ENCODE measurements at places on chromosomes 4 and X. TPM values are rescaled to one million over a fixed set of nuclear protein-coding genes. Genes with fewer than 3 reads are reported as not detected.

GRCh38 chr4:102405821-102406401, 60.6 kb upstream of the SLC39A8 start:
- H3K4me3 ChIP-seq: no peak overlapping the region
- no peak overlapping the region for H3K27ac ChIP-seq
- no peaks in the 10 kb centered on the region for H3K27me3 ChIP-seq
- no peaks in the 10 kb centered on the region for H3K36me3 ChIP-seq
- H3K4me1 ChIP-seq: no peaks in the 10 kb centered on the region

The KLKB1 gene
- total RNA-seq: 0.29 TPM

DNA sequence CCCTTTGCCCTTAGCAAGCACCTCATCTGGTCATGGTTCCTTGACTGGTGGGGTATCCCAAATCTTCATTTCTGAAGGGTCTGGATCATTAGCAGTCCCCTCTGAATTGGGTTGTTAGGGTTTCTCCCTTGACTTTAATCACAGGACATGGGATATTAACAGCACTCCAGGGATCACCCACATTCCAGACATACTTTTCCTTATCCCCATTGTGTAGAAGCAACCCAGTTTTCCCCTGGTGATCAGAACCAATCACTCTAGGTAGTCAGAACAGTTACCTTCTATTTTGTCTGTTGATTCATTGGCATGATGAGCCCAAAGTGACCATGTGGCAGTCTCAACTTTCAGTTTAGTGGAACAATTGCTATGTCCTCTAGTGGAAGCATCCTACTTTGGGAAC, 29.1 kb upstream of the GRSF1 start:
- H3K27ac ChIP-seq: no peak overlapping the region
- H3K27me3 ChIP-seq: no peaks in the 10 kb centered on the region
- H3K36me3 ChIP-seq: no peaks in the 10 kb centered on the region

DNA sequence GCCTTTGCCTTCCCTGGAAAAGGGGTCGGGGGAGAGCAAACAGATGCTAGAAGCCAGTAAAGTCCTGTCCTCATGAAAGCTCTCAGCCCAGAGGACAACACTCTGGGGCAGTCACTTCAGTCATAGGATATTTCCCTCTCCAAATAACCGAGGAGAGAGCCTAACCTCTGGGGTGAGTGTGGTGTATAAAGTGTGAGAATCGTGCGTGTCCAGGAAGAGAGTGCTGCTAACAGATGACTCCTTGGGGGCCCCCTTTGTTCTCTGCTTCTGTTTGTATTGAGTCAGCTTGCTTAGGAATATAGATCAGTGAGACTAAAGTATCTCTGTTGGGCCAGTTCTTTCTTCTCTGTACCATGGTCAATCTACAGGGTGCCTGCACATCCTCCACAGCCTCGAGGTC, 247.2 kb downstream of the PALLD start:
- peaks cover 30% of the 10 kb centered on the region for H3K4me1 ChIP-seq
- no peak for DNase-seq
- H3K27me3 ChIP-seq: no peaks in the 10 kb centered on the region
- no peak overlapping the region for H3K4me3 ChIP-seq

DNA sequence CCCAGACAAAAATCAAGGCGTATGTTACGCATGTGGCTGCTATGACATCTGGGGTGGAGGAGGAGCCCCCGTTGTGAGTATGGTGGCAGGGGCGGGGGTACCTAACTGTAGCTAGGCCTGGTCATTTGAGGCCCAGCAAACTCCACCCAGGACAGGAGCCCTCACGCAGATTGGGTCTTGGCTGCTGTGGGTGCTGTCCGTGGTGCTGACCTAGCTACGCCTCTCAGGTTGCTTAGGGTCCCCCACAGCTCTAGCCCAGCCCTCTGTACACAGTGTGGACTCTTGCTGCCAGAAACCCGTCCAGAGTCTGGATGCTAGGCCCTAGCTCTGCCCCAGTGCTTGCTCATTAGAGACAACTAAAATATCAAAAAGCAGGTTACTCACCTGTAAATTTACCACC, 146.7 kb upstream of the PSAPL1 start:
- no peaks in the 10 kb centered on the region for H3K36me3 ChIP-seq
- H3K27ac ChIP-seq: no peak overlapping the region
- peaks cover 2% of the 10 kb centered on the region for H3K27me3 ChIP-seq

The C4orf51 gene
- not detected for total RNA-seq

DNA sequence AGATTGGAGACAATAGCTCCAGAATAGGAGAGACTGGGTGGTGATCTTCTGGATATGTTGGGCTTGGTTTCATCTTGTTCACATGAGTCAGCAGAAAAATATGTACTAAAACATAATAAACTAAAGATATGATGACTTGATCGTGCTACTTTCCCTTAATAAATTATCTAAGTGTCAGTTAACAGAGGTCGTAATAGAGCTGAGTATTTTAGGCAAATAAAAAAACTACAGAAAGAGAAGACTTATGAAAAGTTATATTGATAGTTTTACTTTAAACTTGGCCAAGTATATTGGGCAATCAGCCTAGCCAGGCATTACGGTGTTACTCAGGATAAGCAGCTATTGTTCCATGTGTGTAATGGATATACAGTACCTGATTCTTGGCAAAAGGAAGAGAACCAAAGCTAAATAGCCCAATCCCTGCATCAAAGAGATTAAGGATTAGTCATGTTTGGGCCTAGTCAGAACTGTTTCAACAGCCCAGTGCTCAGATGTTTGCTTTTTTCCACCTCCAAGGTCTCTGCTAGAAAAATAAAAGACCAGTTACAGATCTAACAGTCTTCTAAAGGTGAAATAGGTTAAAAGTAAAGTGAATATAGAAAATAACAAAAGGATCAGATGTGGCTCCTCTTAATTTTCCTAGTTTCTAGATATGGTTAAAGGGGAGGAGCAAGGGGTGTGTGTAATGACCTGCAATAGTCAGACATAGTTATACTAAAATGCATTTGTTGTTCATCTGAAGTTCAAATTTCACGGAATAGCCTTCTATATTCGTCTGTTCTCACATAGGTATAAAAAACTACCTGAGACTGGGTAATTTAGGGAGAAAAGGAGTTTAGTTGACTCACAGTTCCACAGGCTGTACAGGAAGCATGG, 262.6 kb downstream of the ADGRL3 start:
- no peaks in the 10 kb centered on the region for H3K27me3 ChIP-seq
- DNase-seq: no peak
- no peak overlapping the region for H3K27ac ChIP-seq
- no peaks in the 10 kb centered on the region for H3K4me1 ChIP-seq
- no peak overlapping the region for H3K4me3 ChIP-seq

The GRSF1 gene
- total RNA-seq: 144 TPM

- H3K4me1 ChIP-seq: no peaks in the 10 kb centered on the region
- H3K27me3 ChIP-seq: no peaks in the 10 kb centered on the region
- H3K27ac ChIP-seq: no peak overlapping the region
- no peak for DNase-seq
Measured at GRCh38 chrX:42127563-42127962, 204.2 kb upstream of the CASK start.

DNA sequence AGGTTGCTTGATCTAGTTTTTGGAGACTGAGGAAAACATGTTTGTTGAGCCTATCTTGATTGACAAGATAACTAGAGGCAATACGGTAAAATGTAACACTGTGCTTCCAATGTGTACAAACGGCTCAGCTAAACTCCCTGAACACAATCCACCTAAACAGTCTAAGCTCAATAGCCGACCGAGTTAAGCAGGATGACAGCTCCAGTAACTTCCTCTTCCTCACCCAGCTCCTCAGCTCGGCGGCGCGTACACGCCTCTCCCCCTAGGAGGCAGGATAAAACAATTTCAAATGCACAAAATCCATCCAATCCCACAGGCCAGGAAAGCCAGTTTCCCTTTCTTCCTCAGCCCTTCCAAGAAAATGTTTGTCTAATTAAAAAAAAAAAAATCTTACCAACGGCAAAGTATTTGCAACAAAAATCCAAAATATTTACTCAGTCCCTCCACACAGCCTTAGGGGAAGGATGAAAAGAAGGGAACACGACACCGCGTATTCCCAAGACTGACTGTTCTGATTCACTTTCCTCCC, 1.0 kb downstream of the CNOT6L start:
- peak overlapping the region; percentile 96 for H3K27ac ChIP-seq
- DNase-seq: peak; percentile 81
- H3K4me1 ChIP-seq: peaks cover 68% of the 10 kb centered on the region
- no peaks in the 10 kb centered on the region for H3K27me3 ChIP-seq

The WDFY3 gene
- total RNA-seq: 38.2 TPM

The MAGEA8 gene
- total RNA-seq: not detected

DNA sequence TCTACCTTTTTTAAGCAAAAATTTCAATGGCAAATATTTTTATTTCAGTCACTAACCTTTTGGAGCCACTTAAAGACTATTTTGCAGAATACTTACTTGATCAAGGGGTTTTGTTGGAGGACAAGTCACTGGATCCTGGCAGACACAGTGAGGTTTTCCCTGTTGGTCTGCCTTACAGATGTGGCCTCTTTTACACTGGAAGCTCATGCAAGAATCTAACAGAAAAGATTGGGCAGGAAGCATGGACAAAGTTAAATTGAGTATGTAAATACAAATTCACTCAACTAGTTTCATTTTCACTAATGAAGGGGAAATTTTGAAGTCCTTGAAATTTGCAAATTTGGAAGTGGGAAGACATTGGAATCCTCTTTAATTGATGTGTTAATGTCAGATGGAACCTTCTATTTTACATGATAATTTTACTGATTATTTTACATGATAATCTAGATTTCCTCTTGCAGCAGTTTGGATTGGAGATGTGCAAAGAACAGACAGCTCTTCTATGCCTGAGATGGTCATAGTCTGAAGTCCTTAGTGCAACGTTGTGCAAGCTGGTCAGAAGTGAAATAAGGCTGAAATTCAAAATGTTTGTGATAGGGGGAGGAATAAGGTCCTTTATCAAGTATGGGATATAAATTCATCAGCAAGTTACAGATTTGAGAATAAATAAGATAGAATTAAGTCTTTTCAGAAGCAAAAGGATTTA, 38.4 kb downstream of the SPARCL1 start:
- H3K36me3 ChIP-seq: peaks cover 6% of the 10 kb centered on the region
- no peaks in the 10 kb centered on the region for H3K27me3 ChIP-seq
- DNase-seq: no peak
- H3K4me1 ChIP-seq: peaks cover 6% of the 10 kb centered on the region
- no peak overlapping the region for H3K4me3 ChIP-seq
- no peak overlapping the region for H3K27ac ChIP-seq

DNA sequence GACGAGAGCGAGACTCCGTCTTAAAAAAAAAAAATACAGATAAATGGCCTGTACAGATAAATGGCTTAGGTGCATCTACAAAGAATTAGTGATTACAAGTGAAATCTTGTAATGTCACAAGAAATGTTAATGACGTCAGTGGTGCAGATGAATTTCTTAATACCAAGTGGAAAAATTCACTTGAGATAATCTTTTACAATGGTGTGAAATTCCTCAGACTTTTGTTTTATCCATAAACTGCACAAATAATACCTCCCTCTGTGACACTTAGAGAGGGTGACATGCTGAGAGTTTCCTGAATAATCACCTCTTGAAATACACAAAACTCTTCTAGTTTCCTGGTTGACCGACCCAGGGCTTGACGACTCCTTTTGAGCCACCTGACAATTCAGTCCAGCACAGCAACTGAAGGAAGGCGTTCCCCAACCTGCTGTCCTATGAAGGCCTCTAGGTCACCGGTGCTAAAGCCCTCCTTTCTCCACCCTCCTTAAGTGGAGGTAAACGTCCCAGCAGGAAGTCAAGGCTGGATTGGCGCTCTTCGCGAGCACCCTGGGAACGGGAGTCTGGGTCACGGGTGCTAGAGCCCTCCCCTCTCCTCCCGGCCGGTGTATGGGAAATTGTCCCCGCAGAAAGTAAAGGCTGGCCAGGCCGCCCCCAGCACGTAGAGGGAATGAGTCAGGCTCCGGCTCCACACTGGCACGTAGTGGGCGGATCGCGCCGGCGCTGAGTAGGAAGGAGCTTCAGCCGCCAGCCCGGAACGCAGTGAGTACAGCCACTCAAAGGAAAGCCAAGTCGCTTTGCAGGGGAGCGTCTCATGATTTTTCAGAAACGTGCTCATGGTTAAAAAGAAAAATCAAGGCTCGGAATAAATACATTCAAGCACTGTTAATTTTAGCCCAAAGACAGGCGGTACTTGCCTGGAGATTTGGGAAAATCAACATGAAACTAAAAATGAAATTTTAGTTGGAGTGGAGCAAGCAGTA, at the start of gene TMEM144:
TMEM144 (plus strand) TSS at position 662 of the 983 bp plus-strand sequence. CDS start 2,182 bp downstream, outside the sequence.
- peaks cover 9% of the 10 kb centered on the region for H3K4me1 ChIP-seq
- no peaks in the 10 kb centered on the region for H3K36me3 ChIP-seq
- DNase-seq: peak; percentile 92
- no peaks in the 10 kb centered on the region for H3K27me3 ChIP-seq

DNA sequence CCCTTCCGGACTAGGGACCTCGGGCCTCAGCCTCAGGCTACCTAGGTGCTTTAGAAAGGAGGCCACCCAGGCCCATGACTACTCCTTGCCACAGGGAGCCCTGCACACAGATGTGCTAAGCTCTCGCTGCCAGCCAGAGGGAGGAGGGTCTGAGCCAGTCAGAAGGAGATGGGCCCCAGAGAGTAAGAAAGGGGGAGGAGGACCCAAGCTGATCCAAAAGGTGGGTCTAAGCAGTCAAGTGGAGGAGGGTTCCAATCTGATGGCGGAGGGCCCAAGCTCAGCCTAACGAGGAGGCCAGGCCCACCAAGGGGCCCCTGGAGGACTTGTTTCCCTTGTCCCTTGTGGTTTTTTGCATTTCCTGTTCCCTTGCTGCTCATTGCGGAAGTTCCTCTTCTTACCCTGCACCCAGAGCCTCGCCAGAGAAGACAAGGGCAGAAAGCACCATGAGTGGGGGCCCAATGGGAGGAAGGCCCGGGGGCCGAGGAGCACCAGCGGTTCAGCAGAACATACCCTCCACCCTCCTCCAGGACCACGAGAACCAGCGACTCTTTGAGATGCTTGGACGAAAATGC, at the start of gene WAS:
WAS (plus strand) TSS at position 389 of the 572 bp plus-strand sequence; CDS start at position 444, 55 bp downstream.
- H3K36me3 ChIP-seq: no peaks in the 10 kb centered on the region
- no peak for DNase-seq
- H3K4me3 ChIP-seq: peak within 1 kb of the TSS; percentile 25
- peaks cover 20% of the 10 kb centered on the region for H3K27me3 ChIP-seq
- no peak within 1 kb of the TSS for H3K27ac ChIP-seq
- no peaks in the 10 kb centered on the region for H3K4me1 ChIP-seq

The FOXP3 gene
- not detected for total RNA-seq

GRCh38 chrX:13522811-13523210, 46.6 kb upstream of the EGFL6 start:
- no peak overlapping the region for H3K27ac ChIP-seq
- no peaks in the 10 kb centered on the region for H3K27me3 ChIP-seq
- H3K36me3 ChIP-seq: no peaks in the 10 kb centered on the region
- no peak for DNase-seq
- no peaks in the 10 kb centered on the region for H3K4me1 ChIP-seq

DNA sequence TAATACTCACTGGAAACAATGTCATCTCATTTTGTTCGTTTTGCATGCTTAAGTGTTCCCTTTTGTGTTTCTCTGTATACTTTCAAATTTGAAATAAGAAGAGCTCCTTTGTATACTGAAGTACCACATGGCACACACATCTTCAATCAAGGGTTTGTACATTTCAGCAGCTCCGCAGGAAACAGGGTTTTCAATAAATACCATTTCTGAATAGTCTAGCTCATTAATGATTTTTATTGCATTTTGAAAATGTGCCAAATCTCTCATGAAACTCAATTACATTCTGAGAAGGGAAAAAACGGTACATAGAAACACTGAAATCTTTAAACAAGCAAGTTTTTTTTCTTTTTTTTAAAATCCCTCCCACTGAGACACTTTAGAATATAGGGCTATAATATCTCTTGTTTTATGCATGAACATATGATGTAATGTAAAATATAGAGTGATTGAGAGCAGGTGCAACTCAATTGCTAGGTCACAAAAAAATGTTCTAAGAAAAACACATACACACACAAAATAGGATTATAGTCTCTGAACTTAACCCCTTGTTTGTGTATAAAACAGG, 914.2 kb upstream of the PCDH7 start:
- DNase-seq: no peak
- H3K27ac ChIP-seq: no peak overlapping the region
- H3K36me3 ChIP-seq: no peaks in the 10 kb centered on the region
- no peaks in the 10 kb centered on the region for H3K4me1 ChIP-seq
- H3K27me3 ChIP-seq: no peaks in the 10 kb centered on the region

Measured in psoas muscle (tissue), 8 donors.